ENCODE measurements at places on chromosomes 16 and 17.

- DNase-seq, result no peak
These were observed 8.8 kb downstream of the ADAT1 start for GRCh38 chr16:75614066-75614897.

GRCh38 chr17:74568106-74568873 lies 981 bp upstream of the CD300H start:
- no peak for DNase-seq

GRCh38 chr17:64200080-64201032 lies 62.7 kb downstream of the TEX2 start:
- DNase-seq, result peak; percentile 10

- no peak for DNase-seq
These were observed 9.0 kb upstream of the PHKG2 start for GRCh38 chr16:30738984-30739951.

DNA sequence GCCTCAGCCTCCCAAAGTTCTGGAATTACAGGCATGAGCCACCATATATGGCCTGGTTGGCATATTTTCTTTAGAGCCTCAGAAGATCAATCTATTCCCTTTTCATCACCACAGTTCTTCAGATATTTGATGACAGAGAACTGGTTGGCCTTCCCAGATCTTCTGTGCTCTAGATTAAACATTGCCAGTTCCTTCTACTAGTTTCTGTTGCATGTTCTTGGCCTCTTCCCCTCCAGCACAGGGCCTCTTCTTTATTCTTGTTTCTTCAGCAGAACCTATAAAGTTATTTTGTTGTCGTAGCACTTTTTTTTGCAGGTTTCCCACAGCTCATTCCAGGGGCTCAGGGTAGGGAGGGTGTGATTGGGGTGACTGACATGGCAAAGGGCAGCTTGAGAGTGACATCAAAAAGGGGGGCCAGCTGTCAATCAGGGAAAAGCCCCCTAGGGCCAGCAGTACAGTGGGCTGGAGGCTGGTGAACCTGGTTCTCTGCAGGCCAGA lies 9.3 kb downstream of the CHD9 start:
- DNase-seq, result no peak

DNA sequence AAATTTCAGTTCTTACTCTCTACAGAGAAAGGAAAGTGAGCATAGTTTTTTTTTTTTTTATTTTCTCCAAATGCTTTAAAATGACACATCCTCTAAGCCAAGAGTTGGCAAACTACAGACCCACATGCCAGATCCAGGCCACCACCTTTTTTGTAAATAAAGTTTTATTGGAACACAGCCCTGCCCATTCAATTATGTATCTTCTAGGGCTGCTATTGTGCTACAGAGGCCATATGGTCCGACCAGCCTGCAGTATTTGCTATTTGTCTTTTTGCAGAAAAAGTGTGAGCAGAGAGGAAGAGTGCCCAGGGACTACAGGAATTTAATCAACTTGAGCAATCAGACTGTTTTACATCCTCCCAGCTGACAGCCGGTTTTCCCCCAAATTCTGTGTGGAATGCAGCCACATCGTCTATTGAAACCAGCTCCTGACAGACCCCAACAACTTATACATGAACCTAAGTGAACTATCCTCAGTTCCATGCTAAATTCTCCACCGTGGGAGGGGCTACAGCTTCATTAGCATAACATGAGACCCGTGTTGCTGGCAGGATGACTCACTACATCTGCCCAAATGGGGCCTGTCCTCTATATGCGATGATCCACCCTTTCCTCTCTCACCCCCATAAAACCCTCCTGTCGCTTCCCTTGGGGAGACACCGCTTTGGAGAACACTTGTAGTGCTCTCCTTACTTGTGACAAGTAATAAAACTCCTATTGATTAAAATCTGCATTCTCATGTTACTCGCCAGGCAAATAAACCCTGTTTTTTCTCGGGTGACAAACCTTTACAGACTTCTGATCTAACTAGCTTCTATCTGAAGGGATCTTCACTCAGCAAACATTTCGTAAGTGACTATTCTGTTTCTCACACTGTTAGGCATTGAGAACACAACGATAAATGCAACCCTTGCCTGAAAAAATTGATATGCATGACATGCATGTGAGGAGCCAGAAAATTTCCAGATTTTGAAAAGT lies 149.4 kb upstream of the HS3ST3A1 start:
- DNase-seq, result no peak

DNA sequence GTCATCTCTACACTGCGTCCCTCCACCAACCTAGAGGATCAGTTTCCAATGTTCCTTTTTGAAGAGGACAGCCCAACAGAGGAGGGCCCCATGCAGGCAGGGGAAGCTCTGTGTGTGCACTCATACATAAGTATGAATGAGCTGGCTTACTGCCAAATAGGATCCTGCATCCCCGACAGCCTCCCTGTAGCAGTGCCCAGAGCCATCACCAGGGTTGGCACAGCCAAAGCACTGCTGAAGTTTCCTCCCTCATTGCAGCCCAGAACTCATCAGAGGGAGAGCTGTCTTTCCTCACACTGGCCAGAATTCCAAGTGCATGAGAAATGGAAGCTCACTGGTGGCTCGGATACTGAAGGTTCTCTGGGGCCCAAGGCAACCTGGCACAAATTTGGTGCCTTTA lies 114.4 kb downstream of the ASIC2 start:
- DNase-seq, result no peak

DNA sequence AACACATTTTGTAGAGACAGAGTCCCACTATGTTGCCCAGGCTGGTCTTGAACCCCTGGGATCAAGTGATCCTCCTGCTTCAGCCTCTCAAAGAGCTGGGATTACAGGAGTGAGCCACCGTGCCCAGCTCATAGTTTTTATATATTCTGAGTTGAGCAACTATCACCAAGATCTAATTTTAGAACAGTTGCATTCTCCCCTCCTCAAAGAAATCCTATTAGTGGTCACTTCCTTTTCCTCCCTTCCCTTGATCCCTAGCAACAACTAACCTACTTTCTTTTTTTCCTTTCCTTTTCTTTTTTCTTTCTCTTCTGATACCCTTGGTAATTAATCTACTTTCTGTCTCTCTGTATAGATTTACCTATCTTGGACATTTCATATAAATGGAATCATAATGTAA lies 61.5 kb upstream of the B4GALNT2 start:
- DNase-seq, result no peak

GRCh38 chr16:58276346-58276951 lies 18.4 kb downstream of the PRSS54 start:
- no peak for DNase-seq

- DNase-seq, result no peak
These were observed 275.4 kb downstream of the SEC14L1 start for GRCh38 chr17:77416105-77416713.

DNA sequence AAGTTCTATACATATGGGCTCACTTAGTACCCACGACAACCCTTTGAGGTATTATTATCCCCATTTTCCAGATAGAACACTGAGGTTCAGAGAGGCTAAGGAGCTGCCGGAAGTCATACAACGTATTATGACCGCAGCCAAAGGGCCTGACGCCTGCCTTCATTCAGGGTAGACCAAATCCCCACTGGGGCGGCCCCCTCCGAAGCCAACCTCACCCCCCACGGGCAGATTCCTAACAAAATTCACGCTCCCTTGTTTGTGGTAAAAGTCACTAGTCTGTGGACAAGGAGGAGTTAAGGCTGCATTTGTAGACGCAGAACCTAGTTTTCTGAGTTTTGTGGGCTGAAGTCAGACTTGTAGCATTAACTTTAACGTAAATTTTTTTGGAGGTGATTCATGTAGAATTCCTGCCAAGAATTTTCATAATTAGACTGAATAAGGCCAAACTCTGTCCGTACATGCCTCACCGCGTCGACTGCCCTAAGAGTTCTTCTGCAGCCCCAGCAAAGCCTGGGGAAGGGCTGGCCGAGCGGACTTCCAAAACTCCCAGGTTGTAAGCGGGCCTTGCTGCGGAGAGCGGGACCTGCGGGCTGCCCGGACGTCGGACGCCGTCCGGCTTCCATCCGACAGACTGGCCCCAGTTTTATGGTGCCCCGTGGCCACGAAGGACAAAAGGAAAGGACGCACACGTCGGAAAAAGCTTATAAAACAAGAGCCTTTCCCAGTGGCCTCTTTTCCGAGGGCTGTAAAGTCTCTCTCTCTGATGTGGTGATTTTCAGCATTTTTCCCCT lies 75.7 kb downstream of the NXN start:
- no peak for DNase-seq

DNA sequence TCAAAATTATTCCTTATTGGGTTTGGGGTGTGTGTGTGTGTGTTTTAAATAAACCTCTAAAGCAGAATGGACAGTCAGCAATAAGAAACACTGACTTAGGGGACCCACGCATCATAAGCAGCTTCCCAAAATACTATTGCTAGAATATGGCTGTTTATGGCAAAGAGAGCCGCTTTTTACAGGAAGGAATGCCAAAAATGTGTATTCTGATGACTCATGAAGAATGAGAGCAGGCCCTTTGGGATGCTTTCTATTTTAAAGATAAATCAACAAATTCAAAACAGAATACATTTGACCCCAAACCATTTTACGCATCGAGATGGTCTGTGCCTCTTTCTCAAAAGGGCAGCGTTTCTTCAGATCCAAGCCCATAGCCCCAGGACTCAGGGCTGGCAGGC lies 37.5 kb downstream of the ARHGAP17 start:
- no peak for DNase-seq

- no peak for DNase-seq
These were observed 680.7 kb upstream of the SALL1 start for GRCh38 chr16:51831595-51832367.

DNA sequence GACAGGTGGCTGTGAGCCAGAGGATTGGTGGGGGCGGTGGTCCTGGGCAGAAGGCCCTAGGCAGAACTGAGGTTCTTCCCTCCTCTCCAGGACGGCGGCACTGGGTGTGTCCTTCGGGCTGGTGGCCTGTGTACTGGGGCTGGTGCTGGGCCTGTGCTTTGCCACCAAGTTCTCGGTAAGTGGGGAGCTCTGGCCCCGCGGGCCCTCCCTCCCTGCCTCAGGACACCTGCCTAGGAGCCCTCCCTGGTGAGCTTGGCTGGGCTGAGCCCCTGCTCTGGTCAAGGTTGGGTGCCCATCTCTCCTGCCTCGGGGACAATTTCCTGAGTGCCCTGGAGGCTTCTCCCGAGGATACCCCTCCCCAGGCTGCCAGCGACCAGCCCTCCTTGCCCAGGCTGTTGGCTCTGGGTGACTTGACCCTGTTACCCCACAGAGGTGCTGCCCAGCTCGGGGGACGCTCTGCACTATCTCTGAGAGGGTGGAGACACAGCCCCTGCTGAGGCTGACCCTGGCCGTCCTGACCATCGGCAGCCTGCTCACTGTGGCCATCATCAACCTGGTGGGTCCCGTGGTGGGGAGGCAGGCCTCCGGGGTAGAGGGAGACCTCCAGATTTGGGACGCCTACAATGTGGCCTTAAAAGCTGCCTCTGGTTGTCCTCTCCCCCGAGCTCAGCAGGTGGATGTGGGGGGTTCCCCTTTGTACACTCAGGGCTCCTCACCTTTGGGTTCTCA lies 42.0 kb downstream of the ADCY7 start:
- no peak for DNase-seq

DNA sequence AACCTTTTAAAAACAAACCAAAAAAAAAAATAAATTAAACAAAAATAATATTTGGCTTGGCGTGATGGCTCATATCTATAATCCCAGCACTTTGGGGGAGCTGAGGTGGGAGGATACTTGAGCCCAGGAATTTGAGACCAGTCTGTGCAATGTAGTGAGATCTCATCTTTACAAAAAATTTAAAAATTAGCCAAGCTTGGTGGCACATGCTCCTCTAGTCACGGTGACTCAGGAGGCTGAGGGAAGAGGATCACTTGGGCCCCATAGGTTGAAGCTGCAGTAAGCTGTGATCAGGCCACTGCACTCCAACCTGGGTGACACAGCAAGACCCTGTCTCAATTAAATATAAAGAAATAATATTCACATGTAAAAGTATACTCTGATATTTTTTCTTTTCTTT lies 12.2 kb downstream of the GNGT2 start:
- DNase-seq, result no peak

GRCh38 chr17:82297280-82297713 lies 20.1 kb downstream of the CD7 start:
- no peak for DNase-seq

DNA sequence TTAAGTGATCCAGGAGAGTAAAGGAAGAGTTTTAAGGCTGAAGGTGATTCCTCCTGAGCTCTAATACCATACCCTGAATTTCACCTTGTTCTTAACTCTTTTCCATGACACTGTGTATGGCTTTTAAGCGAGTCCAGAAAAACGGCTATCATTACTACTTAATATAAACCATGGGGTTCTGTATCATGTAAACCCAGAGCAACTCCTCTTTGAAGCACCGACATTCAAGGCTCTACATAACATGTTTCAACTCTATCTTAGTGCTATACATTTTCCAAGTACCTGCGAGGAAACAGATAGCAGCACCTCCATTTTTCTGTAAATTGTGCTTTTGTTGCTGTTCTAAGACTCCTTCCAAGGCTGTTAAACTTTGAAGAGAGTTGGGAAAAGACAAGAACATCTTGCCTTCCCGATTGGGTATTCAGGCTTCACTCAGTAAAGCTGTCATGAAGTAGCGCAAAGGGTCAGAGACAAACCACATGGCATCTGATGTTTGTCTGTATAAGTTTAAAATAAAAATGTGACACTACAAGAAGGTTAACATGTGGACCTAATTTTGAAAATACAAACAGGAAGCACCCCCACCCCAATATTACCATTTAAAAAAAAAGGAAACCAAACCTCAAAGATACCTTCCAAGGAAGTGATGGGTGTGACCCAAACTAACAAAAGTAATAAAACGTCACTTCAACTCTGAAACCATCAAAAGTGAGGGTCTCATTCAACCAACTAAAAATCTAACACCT lies 3.9 kb downstream of the STAT5B start:
- DNase-seq, result no peak

- DNase-seq, result no peak
These were observed 2.5 kb downstream of the GUCY2D start for GRCh38 chr17:8004899-8005298.

DNA sequence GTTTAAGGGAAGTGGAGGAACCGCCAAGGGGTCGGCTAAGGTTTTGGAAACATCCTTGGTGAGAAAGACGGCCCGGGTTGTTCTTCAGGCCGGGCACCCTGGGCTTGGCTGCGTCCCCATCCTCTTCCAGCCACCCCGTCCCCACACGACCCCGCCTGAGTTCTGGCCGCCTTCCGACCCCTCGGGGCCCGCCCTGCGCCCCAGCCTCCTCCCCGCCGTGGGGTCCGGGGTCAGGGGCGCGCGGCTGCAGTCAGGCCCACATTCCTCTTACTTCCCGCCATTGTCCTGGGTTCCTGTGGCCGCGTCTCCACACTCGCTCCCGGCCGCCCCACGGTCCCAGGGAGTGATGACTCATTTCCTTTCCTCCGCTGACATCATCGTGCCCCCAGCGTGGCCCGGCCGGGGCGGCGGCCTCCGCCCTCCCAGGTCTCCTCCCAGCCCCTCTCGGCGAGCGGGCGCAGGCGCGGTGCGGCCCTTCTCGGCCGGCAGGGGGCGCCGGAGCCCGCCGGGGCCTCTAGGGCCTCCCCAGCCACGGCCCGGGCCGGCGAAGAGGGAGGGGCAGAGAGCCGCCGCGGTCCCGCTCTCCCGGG lies 59.6 kb downstream of the WSB1 start:
- DNase-seq, result peak; percentile 83

- no peak for DNase-seq
These were observed 7.1 kb downstream of the NXPH3 start for GRCh38 chr17:49582789-49583188.
